ENCODE measurements at places on chromosomes 2 and 18.

DNA sequence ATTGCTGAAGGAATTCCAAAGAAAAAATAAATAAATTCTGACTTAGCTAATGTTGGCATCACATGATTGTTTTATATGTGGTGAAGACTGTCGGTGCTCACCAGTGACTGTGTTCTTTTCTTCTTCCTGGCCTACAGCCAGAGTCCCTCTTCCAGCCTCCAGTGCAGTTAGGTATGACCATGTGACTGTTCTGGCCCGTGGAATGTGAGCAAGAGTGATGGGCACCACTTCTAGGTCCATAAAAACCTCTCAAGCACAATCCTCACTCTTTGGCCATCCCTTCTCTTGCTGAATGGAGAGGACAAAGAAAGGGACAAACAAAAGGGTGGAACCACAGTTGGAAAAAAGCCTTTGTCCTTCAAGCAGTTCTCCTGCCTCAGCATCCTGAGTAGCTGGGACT, 39.0 kb upstream of the BMPR2 start:
- DNase-seq = no peak

DNA sequence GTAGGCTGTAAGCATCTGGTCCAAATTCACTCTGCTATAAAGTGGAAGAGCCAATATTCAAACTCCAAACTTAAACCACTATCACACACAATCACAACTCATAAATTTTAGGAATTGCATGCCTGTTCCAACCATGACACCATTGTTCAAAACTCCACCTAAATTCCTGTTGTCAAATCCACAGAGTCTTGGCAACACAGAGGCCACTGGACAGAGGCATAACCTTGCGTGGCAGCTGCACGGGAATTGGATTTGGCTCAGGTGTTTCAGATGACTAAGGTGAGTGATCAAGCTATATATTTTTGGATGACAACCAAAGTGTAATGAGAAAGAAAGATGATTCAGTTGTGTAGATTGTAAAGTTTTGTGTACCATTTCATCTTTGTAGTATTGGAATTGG, 422.7 kb upstream of the TNP1 start:
- DNase-seq = no peak

GRCh38 chr2:197268786-197269584, 41.6 kb downstream of the ANKRD44 start:
- DNase-seq = no peak

GRCh38 chr18:60372596-60372995, at the start of gene MC4R:
Gene MC4R (minus strand): TSS chr18:60372775. CDS start chr18:60372349, 426 bp downstream.
- no peak for DNase-seq

GRCh38 chr18:55326134-55326533, 261.9 kb downstream of the TCF4 start:
- no peak for DNase-seq

DNA sequence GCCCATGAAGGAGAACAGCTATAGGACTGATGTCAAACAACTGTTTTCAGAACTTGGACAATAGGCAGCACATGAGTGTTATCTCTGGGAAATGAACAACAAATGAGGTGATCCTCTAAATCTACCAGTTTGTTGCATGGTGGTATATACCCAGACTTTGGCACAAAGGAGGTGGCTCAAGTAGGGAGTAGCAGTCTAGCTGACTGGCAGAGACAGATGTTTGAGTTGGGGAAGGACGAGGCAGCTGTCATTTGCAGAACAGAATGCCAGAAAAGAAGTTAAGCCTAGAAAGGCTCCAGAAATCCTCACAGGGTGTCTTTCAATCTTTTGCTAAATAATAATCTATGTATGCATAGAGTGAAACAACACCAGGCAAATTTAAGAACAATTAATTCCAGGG, 47.4 kb downstream of the RPE start:
- no peak for DNase-seq

DNA sequence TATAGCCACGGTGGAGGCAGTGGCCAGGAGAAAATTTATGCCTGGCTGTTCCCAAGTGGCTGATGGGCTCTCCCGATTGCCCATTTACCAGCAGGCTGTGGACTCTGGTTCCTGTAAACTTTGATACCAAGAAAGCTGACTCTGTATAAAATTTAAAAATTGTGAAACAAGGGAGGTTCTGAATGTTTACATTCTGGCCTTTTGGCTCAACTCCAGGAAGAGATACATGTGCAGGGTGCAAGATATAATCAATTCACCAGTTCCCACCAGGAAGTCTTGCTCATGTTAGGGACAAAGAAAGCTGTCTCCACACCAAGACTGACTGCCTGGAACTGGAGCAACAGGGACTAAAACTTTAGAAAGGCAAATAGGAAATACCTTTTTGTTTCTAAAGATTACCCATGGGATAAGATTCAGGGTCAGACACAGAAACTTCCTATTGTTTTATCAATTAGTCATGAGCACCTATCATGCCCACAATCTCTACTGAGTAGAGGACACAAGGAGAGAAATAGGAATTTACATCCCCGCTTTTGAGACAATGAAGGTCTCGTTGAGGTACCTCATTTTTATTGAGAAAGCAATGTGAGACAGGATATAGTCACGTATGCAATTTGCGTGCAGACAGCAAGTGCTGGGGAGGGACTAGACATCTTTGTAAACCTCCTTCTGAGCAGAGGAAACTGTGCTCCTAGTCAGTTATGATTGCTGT, 123.5 kb downstream of the LIPG start:
- no peak for DNase-seq

- DNase-seq = no peak
Observed at GRCh38 chr2:37300146-37300545, 24.5 kb downstream of the PRKD3 start.

DNA sequence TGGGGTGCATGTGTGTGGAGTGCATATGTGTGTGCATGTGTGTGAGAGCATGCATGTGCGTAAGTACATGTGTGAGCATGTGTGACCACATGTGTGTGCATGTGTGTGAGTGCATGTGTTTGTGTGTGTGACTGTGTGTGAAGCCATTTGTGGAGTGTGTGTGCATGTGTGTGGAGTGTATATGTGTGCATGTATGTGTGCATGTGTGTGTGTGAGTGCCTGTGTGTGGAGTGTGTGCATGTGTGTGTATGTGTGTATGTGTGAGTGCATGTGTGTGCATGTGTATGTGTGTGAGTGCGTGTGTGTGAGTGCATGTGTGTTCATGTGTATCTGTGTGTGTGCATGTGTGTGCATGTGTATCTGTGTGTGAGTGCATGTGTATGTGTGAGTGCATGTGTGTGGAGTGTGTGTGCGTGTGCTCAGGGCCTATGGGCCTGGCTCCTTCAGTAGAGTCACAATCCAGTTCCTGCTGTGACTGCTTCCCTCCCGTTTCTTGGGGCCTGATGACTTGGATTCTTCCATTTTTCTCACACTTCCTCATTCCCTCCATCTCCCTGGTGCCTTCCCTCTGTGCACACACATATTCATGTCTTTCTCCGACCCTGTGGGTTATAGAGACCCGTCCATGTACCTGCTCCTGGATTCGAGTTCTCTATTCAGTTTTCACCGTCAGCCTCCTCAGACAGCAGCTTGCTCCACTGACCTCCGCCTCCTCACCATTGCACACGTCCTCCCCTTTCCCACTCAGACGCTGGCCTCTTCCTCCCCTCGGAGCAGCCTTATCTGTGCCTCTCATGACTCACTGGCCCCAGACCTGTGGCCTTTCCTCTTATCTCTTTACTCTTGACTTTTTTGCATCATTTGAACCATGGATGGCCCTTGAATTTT, 25.2 kb downstream of the TOGARAM2 start:
- DNase-seq = no peak

Data from memory B cell (primary cell).